Stomach (tissue), 19 donors: ENCODE measurements at places on chromosomes 1 and 21. TPM values are rescaled to one million over a fixed set of nuclear protein-coding genes. Genes with fewer than 3 reads are reported as not detected.

GRCh38 chr1:154960446-154961136 lies 991 bp downstream of the PYGO2 start:
- H3K27me3 ChIP-seq = no peaks in the 10 kb centered on the region
- no peak for DNase-seq
- peaks cover 34% of the 10 kb centered on the region for H3K4me1 ChIP-seq
- no peak overlapping the region for H3K27ac ChIP-seq
- peaks cover 48% of the 10 kb centered on the region for H3K36me3 ChIP-seq
- H3K4me3 ChIP-seq = peak overlapping the region; percentile 95

- no peaks in the 10 kb centered on the region for H3K27me3 ChIP-seq
- no peak for DNase-seq
- H3K36me3 ChIP-seq = no peaks in the 10 kb centered on the region
Observed at GRCh38 chr1:178540646-178541045, 27.7 kb downstream of the TEX35 start.

The SYT14 gene
- 0.14 TPM for total RNA-seq

The FOXO6 gene
- total RNA-seq = 1.1 TPM

GRCh38 chr21:39050841-39051587 lies 132.2 kb downstream of the PSMG1 start:
- no peaks in the 10 kb centered on the region for H3K27me3 ChIP-seq
- H3K4me1 ChIP-seq = no peaks in the 10 kb centered on the region
- DNase-seq = no peak
- H3K4me3 ChIP-seq = no peak overlapping the region

GRCh38 chr1:211648336-211648735 lies 27.1 kb downstream of the NEK2 start:
- no peaks in the 10 kb centered on the region for H3K27me3 ChIP-seq
- DNase-seq = peak; percentile 43
- H3K36me3 ChIP-seq = no peaks in the 10 kb centered on the region
- H3K4me3 ChIP-seq = no peak overlapping the region
- peaks cover 7% of the 10 kb centered on the region for H3K4me1 ChIP-seq

DNA sequence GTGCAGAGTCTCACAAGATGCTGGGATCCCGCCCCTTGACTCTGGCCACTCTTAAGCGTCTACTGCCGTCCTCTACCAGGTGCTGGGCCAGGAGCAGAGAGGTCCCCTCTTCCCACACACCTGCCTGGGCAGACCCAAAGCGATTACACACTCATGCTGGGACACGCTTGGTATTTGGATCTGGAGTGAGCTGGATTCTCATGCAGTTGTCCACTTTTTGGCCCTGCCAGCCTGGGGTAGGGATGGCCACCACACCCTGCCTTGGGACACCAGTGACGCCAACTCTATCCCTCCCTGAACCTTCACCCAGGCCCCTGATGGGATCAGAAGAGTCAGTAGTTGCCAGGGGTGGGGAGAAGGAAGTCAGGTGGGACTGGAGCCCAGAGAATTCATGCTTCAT lies 28.6 kb downstream of the ITPKB start:
- no peak overlapping the region for H3K4me3 ChIP-seq
- H3K4me1 ChIP-seq = peaks cover 36% of the 10 kb centered on the region
- no peaks in the 10 kb centered on the region for H3K36me3 ChIP-seq
- H3K27me3 ChIP-seq = no peaks in the 10 kb centered on the region
- DNase-seq = no peak

DNA sequence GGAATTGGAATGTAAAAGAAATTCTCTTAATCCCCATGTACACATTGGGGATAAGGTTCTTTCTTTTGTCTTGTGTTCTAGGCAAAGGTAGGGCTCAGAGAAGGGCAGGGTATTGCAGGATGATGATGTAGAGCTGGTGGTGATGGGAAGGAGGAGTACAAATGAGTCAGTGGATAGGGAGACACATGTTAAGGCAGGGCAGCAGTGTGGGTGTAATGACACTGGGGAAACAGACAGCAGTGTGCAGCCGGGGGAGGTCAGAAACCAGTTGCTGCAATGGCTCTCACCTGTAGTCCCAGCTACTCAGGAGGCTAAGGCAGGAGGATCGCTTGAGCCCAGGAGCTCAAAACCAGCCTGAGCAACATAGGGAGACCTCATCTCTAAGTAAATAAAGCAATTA lies 5.1 kb downstream of the NLRP3 start:
- no peak overlapping the region for H3K27ac ChIP-seq
- H3K27me3 ChIP-seq = no peaks in the 10 kb centered on the region
- H3K4me3 ChIP-seq = no peak overlapping the region
- DNase-seq = no peak

The C1orf94 gene
- total RNA-seq = not detected

GRCh38 chr1:86345042-86345441 lies 51.1 kb downstream of the ODF2L start:
- H3K4me3 ChIP-seq = no peak overlapping the region
- no peaks in the 10 kb centered on the region for H3K27me3 ChIP-seq
- no peaks in the 10 kb centered on the region for H3K36me3 ChIP-seq
- no peaks in the 10 kb centered on the region for H3K4me1 ChIP-seq
- no peak overlapping the region for H3K27ac ChIP-seq

The MAEL gene
- not detected for total RNA-seq

The DMBX1 gene
- not detected for total RNA-seq

The C1QB gene
- 74.4 TPM for total RNA-seq

GRCh38 chr1:185739967-185740366 lies 5.8 kb downstream of the HMCN1 start:
- H3K4me3 ChIP-seq = no peak overlapping the region
- H3K4me1 ChIP-seq = no peaks in the 10 kb centered on the region
- no peak overlapping the region for H3K27ac ChIP-seq
- H3K36me3 ChIP-seq = no peaks in the 10 kb centered on the region
- DNase-seq = no peak

GRCh38 chr1:1247341-1247913 lies 905 bp upstream of the C1QTNF12 start:
- H3K27ac ChIP-seq = no peak overlapping the region
- H3K27me3 ChIP-seq = peaks cover 7% of the 10 kb centered on the region
- no peak overlapping the region for H3K4me3 ChIP-seq
- peaks cover 9% of the 10 kb centered on the region for H3K36me3 ChIP-seq

The PEX14 gene
- total RNA-seq = 12.5 TPM

DNA sequence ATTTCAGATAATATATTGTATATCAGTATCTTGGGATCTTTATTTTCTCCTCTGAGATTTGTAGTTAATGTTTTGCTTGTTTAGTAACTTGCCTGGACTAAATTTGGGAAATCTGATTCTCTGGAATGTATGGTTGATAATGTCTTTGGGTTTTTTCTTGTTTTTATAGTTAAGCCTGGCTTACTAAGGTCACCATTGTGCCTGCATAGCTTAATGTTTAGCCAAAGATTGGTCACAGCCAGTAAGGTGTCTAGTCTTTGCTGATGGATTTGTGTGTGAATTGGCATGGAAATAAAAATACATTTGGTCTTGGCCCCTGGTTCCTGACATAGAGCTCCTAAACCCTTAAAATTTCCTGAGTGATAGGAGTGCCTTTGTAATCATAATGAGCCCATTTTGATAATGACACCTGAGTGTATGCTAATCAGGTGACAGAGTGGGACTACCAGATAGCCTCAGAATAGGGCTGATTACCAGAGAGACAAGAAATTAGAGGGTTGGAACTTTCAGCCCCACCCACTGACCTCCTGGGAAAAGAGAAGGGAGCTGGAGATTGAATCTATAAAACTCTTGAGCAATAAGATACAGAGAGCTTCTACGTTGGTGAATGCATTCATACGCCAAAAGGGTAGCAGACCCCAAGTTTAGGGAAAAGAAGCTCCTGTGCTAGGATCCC lies 47.9 kb upstream of the NUF2 start:
- no peak overlapping the region for H3K4me3 ChIP-seq
- H3K4me1 ChIP-seq = no peaks in the 10 kb centered on the region
- H3K27ac ChIP-seq = no peak overlapping the region
- no peak for DNase-seq

GRCh38 chr1:3352299-3352951 lies 102.0 kb upstream of the ARHGEF16 start:
- H3K4me1 ChIP-seq = peaks cover 77% of the 10 kb centered on the region
- H3K4me3 ChIP-seq = peak overlapping the region; percentile 24
- H3K27ac ChIP-seq = peak overlapping the region; percentile 60
- DNase-seq = peak; percentile 91

GRCh38 chr1:34057347-34058130 lies 107.5 kb downstream of the CSMD2 start:
- H3K27me3 ChIP-seq = peaks cover 19% of the 10 kb centered on the region
- H3K36me3 ChIP-seq = no peaks in the 10 kb centered on the region
- peaks cover 20% of the 10 kb centered on the region for H3K4me1 ChIP-seq
- no peak overlapping the region for H3K4me3 ChIP-seq
- no peak for DNase-seq

The LRRIQ3 gene
- total RNA-seq = not detected

- peak overlapping the region; percentile 33 for H3K4me3 ChIP-seq
- H3K36me3 ChIP-seq = peaks cover 7% of the 10 kb centered on the region
- peak; percentile 55 for DNase-seq
- peaks cover 14% of the 10 kb centered on the region for H3K4me1 ChIP-seq
Observed at GRCh38 chr21:46667741-46668380, 32.4 kb downstream of the PRMT2 start.

The PKP1 gene
- 0.43 TPM for total RNA-seq
